ENCODE measurements at places on chromosomes 12 and 14.
A peak's percentile ranks its signal among the peaks of the same experiment; 100 is the strongest.

DNA sequence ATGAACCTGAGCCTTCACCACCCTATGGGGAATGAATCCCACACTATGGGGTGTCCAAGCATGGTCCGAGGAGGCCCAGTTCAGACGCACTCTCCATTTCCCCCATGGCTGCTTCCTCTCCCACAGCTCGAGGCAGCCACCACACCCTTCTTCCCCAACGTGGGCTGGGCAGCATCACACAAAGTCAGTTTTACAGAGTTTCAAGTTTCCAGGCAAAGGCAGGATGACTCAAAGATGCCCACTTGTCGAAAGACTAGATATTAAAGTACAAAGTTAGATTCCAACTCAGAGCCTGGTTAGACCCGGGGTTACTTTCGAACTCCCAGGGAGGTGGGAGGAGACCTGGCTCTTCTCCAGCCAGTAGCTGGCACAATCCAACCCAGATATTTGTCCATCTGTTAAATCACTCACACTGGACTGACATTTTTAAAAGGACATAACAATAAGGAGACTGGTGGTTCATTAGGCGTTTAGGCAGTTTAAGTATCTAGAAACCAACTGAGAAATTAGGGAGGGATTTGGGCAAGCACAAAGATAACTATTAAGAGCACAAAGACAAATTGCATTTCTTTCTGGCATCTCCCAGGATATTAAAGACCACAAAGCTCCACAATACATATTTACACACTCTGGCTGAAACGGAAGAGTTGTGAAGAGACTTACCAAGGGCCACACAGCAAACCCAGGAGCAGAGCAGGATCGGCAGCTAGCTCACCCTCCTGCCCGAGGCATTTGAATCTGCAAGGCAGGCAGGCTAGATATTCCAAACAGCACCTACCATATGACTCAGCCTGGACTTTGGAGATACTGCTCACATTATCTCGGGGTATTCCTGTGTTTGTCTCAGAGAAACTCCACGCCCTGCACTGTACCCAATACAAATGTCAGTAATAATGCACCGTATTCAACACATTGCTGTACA lies 34.8 kb downstream of the TMCC3 start:
- DNase-seq, result no peak

GRCh38 chr14:22536853-22537338 lies 52.1 kb downstream of the DAD1 start:
- no peak for DNase-seq

DNA sequence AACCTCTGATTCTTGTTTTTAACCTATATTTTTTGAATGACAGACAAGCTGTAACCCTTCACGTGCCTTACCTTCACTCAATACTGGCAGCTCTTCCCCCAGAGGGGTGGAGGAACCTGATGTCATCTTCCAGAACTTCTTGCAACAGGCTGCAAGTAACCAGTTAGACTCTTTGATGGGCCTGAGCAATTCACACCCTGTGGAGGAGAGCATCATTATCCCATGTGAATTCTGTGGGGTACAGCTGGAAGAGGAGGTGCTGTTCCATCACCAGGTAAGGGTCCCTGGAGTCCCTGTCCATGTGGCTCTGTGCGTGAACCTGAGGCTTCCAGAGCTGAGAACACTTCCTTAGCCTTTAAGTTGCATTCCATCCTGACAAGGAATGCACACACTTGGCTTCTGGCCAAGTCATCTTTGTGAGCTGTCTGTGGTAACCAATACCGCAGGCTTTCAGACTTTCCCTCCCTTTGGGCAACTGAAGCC lies 22.7 kb downstream of the TRAFD1 start:
- DNase-seq, result no peak

DNA sequence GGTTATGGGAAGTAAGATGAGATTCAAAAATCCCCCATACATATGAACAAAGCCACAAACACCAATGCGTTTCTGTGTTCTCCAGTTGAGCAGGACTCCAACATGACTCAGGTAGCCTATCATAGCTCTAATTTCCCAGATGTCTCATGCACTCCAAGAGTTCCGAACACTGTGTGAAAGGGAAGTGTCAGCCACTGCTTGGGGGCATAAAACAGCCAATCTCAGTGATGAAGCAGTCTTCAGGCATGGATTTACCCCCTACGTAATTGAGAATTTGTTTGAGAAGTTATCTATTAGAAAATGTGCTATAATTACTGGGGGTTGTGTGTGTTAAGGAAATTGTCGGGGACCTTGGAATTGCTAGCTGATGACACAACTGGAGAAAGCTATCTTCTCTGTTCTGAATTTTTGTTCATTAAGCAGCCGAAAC lies 153.9 kb upstream of the AVPR1A start:
- DNase-seq, result no peak

DNA sequence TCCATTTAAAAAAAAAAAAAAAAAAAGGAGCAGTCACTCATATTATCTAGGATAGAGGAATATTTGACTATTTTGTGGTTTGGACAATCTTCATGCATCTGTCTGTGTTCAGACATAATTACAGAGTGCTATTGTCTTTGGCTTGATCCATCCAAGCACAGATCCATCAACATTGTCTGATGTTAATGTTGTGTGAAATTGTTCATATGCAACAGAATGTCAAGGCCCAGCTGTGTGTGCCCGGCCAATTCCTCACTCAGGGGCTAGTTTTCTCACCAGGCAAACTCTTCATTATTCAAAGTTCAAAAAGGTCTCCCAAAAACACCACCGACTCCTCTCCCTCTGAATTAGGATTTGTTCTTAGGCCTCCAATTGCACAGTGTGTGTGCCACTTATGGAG lies 324.9 kb upstream of the TMTC1 start:
- DNase-seq, result no peak

- no peak for DNase-seq
Measured at GRCh38 chr12:123987022-123987421, 14.0 kb downstream of the ZNF664 start.

GRCh38 chr12:8661751-8662150 lies 875 bp downstream of the MFAP5 start:
- no peak for DNase-seq

- no peak for DNase-seq
Measured at GRCh38 chr12:97645726-97646125, 183.1 kb downstream of the RMST start.

- DNase-seq, result no peak
Measured at GRCh38 chr12:65946419-65946818, 122.1 kb downstream of the HMGA2 start.

DNA sequence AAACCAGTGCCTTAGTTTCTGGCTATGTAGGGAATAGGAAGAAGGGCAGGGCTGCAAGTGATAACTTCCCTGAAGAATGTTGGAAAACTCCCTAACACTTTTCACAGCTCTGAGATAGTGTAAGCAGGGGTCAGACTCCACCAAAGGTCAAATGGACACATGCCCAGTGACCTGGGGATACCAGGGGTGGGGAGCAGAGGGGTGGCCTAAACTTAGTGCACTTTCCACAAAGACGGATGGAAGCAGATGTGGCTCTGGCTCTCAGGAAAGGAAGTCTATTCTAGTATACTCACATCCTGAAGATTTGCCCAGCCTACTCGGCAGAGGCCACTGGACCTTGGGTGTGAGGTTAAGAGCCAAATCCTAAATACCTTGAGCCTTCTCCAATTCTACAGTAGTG lies 285.8 kb downstream of the NUAK1 start:
- no peak for DNase-seq

- DNase-seq, result no peak
Measured at GRCh38 chr14:103731916-103732867, 16.6 kb downstream of the ZFYVE21 start.

DNA sequence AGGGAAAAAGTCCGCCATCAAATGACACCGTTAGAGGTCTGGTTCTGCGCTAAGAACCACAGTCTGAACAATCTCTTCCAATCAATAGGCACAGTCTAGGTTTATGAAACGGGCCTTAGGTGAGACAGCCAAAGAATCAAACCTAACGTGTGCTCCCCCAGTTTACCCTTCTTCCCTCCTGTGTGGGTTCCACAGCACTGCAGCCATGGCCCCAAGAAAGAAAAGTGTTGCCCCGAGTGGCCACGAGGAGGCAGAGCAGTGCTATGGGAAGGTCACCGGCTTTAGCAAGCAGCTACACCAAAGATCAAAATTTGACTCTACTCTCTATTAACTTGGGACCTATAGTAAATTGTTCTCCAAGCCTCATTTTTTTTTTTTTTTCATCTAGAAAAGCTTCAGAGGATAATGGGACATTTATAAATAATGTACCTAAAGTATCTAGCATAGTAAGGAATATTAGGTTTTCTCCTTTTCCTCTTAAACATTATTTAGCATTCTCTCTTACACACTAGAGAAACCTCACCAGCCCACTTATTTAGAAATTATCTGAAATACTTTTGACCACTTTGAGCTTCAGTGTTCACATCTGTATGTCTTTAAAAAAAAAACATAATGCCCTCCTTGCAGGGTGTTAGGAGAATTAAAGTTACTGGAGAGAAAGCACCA lies 70.2 kb upstream of the GPHB5 start:
- peak; percentile 56 for DNase-seq

- DNase-seq, result no peak
Measured at GRCh38 chr14:33612197-33612505, 338.7 kb downstream of the EGLN3 start.

- DNase-seq, result no peak
Measured at GRCh38 chr12:101777485-101777884, 38.2 kb upstream of the SYCP3 start.

DNA sequence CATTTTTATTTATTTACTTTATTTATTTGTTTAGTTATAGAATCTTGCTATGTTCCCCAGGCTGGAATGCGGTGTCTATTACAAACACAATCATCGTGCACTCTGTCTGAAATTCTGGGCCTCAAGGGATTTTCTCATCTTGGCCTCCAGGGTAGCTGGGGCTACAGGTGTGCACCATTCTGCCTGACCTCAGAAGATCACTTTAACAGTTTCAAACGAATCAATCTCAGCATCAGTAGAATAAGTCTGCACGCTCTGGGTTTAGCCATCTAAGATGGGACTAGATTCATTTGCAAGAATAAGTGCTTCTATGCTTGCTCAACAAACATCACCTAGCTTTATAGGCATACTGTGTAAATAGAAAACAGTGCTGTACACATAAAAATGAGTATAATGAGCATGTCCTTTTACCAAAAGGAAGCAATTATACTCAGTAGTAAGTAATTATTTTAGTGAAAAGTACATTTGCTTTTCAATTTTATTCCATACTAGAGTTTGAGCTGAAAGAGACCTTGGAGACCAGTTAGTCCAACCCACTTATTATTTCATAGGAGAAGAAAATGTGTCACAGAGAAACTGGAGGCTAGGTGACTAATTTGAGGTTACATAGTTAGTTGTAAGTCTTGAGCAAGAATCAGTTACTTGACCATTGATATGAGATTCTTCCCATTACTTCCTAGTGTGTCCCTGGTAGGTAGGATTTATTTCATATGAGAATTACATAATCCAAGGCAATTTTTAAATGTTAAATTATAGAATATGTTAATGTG lies 456.5 kb upstream of the LMO3 start:
- DNase-seq, result no peak

DNA sequence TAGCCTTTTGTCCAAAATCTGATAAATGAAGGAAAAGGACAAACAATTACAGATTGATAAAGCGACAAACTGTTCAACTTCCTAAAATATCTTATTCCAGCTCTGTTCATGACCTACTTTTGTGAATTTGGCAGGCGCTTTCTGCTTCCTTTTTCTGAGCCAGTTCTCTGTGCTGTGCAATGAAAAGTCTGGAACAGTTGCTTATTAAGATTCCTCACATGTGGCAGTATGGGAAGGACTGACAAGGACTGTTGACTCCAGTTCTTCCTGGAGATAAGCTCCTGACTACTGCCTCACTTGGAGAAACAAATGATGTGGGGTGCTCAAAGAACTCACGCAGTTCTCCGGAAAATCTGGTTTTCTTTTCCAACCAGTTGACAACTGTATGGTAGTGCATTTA lies 58.3 kb upstream of the ANP32D start:
- DNase-seq, result no peak

DNA sequence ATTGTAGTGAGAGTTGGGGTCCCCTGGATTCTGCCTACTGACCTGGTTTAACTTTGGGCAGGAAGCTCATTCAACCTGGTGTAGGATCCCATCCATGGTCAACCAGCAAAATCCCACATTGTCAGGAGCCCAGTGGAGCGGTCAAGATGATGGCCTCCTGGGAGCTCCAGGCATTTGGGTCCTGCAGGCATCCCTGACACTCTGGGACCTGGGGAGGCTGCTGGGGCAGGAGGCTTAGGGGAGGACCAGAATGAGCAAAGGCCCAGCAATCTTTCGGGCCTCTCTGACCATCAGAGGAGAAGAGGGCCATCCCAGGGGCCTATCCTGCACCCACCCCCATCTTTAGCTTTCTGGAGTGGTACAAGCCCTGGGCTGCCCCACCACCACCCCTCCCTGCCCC lies 104.0 kb downstream of the PRMT8 start:
- no peak for DNase-seq

DNA sequence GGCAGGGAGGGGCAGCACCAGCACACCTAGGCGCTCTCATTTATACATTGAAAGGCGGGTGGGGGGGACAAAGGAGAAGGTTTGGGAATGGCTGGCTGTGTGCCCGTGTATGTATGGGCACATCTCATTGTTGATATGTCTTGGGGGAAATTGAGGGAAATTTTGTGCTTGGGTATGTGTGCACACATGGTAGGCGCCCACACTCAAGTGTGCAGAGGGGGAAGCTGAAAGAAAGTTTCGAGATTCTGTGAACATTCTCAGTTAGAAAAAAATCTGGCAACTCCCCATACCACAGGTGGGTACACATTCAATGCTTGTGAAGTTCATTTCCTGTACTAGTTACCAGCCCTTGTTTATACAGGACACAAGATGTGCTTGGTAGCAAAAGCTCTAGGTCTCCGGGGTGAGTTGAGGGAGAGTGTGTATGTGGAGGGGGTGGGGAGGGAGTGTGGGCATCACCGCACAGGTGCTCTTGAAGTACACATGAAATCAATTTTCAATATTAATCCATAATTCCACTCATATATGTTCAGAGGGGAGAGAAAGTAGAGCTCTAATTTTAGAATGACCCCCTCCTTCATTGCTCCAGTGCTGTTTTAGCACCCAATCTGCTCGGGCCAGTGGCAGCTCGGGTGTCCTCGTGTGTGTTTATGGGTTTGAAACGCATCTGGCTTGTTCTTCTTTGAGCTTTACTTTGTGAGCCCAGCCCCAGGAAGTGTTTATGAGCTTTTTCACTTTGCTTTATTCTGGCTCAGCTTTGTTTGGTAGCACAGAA lies 286.0 kb downstream of the ZFP36L1 start:
- no peak for DNase-seq

DNA sequence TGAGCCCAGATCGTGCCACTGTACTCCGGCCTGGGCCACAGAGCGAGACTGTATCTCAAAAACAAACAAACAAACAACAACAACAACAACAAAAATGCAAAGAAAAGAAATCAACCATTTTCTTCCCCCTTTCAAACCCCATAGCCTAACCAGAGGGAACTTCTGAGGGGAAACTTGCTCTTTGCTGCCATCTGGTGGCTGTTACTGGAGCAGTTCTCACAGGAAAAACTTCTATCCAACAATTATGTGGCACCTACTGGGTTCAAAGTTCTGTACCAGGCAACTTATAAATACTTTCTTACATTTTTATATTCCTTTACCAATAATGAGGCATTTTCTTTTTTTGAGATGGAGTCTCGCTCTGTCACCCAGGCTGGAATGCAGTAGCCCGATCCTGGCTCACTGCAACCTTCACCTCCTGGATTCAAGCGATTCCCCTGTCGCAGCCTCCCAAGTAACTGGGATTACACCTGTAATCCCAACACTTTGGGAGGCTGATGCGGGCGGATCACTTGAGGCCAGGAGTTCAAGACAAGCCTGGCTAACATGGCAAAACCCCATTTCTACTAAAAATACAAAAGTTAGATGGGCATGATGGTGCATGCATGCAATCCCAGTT lies 50.9 kb upstream of the BICDL1 start:
- peak; percentile 78 for DNase-seq

Measured in nephron progenitor cell (in vitro differentiated cells).